A549 treated with AZD2906 at 1 μM for 4 hours (cell line): ENCODE measurements at places on chromosomes 16 and 17. TPM values are rescaled to one million over a fixed set of nuclear protein-coding genes. Genes with fewer than 3 reads are reported as not detected.

The CRISPLD2 gene
- 3.1 to 4.2 TPM (median 3.5 TPM) in 5 replicates for total RNA-seq

The NKD1 gene
- 0.20 to 0.65 TPM (median 0.30 TPM) in 5 replicates for total RNA-seq

The PRSS36 gene
- 0.84 to 2.1 TPM (median 1.3 TPM) in 5 replicates for total RNA-seq

The TMEM132E gene
- total RNA-seq: 0.03 TPM in 1 of 5 replicates, not detected in the others

The TMEM106A gene
- 1.0 to 1.3 TPM (median 1.1 TPM) in 5 replicates for total RNA-seq

The CCL16 gene
- total RNA-seq: not detected in 5 replicates

The EPN3 gene
- total RNA-seq: 0.11 to 0.28 TPM (median 0.20 TPM) in 5 replicates

The KCNAB3 gene
- total RNA-seq: 1.3 to 3.3 TPM (median 2.2 TPM) in 5 replicates

The ARHGAP23 gene
- 55.8 to 72.5 TPM (median 63.4 TPM) in 5 replicates for total RNA-seq

The TBC1D3E gene
- total RNA-seq: not detected in 5 replicates

The HOXB1 gene
- total RNA-seq: not detected in 5 replicates

The CEMP1 gene
- total RNA-seq: 0.06 to 0.15 TPM (median 0.09 TPM) in 3 of 5 replicates, not detected in the others

The ITGAL gene
- 0.07 to 0.18 TPM (median 0.14 TPM) in 5 replicates for total RNA-seq

The SYNRG gene
- total RNA-seq: 11.1 to 14.9 TPM (median 11.7 TPM) in 5 replicates

The TLCD2 gene
- 1.3 to 2.0 TPM (median 1.6 TPM) in 5 replicates for total RNA-seq

The CTRL gene
- total RNA-seq: 1.2 to 1.9 TPM (median 1.5 TPM) in 5 replicates

The AP2B1 gene
- 117 to 149 TPM (median 128 TPM) in 5 replicates for total RNA-seq

The HBZ gene
- 0.10 TPM in 1 of 5 replicates, not detected in the others for total RNA-seq

The CORO6 gene
- 4.5 to 6.9 TPM (median 6.1 TPM) in 5 replicates for total RNA-seq
